Keratinocyte (primary cell): ENCODE measurements at places on chromosomes 13 and 19.

DNA sequence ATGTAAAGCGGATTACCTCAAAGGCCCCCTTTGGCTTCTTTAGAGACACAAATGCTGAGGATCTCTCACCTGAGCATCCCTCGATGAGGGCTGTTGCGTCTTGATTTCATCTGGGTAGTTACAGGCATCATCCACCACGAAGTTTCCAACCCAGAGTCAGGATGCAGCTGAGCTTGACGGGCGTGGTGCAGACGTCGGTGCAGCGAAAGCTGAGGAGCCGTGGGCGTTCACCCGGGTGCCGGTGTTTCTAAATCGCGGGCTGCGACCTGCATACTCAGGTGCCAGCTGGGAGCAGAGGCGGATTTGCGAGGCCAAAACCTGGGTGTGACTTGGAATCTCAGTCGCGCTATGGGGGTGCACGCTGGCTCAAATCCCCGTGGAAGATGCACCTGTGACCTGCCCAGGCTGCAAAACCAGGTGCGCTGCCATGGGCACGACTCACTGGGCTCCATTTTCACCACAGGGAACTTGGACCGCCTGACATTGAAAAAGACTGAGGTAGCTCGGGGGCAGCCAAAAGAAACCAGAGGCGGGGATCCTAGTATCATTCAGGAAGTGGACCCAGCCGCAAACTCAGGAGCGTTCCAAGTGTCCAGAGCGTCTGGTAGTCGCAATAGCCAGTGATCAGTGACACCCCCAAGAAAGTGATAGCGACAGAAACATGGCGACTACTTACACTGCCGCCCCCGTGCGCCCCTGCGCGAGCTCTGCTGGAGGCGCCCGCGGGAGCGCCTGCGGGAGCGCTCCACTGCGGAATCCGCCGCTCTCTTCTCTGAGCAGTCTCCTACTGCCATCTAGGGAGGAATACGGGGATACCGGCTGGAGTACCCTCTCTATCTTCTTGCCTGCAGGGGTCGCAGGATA lies 36.4 kb upstream of the IGFL4 start:
- no peak for DNase-seq
- H3K27me3 ChIP-seq: peaks cover 28% of the 10 kb centered on the region
- peaks cover 31% of the 10 kb centered on the region for H3K4me1 ChIP-seq
- no peak overlapping the region for H3K27ac ChIP-seq
- H3K4me3 ChIP-seq: peak overlapping the region; percentile 49

DNA sequence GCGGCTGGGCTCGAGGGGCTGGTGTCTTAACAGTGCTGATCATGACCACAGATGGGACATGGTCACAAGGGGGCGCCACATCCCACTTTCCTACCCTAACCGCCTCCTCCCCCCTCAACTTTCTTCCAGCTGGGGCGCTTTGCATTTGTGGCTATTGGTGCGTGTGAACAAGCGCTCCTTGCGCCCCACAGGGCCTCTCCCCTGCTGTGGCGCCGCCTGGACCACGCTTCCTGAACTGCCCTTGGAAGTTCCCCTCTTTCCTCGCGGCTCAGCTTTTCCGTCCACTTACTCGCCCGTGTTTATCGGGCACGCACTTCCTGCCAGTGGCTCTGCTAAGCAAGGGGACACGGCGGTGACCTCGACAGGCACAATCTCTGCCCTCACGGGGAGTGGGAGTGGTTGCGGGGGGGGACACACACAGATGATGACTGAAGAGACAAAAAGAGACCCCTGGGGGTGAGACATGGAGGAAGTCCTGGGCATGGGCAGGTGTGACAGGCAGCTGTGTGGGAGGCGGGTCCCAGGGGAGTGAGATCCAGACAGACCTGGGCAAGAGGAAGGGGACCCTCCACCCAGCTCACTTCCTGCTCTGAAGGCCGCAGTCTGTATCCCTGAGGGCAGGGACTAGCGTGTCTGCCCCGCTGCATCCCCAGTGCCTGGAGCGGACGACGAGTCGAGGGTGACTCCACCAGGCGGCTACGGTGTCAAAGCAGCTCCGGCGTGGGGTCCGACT lies 40.3 kb downstream of the ZNF787 start:
- peak overlapping the region; percentile 44 for H3K4me3 ChIP-seq
- peaks cover 3% of the 10 kb centered on the region for H3K27me3 ChIP-seq
- no peak for DNase-seq

GRCh38 chr13:79468819-79469218 lies 12.1 kb upstream of the NDFIP2 start:
- no peaks in the 10 kb centered on the region for H3K36me3 ChIP-seq
- no peak for DNase-seq
- no peaks in the 10 kb centered on the region for H3K4me1 ChIP-seq
- no peak overlapping the region for H3K27ac ChIP-seq

DNA sequence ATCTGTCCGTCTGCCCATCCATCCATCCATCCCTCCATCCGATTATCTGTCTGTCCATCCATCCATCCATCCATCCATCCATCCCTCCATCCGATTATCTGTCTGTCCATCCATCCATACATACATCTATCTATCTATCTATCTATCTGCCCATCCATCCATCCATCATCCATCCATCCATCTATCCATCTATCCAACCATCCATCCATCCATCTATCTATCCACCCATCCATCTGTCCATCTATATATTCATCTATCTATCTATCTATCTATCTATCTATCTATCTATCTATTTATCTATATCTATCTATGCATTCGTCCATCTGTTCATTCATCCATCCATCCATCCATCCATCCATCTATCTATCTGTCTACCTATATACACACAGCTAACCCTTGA lies 471.1 kb upstream of the ZNF507 start:
- no peaks in the 10 kb centered on the region for H3K4me1 ChIP-seq
- no peak overlapping the region for H3K4me3 ChIP-seq
- H3K36me3 ChIP-seq: no peaks in the 10 kb centered on the region
- no peak overlapping the region for H3K27ac ChIP-seq
- H3K27me3 ChIP-seq: no peaks in the 10 kb centered on the region
- no peak for DNase-seq
